ENCODE measurements at places on chromosomes 4 and X.

GRCh38 chrX:50680990-50681389 lies 133.0 kb downstream of the SHROOM4 start:
- DNase-seq: no peak

GRCh38 chr4:39700554-39700953 lies 2.6 kb downstream of the UBE2K start:
- DNase-seq: no peak

DNA sequence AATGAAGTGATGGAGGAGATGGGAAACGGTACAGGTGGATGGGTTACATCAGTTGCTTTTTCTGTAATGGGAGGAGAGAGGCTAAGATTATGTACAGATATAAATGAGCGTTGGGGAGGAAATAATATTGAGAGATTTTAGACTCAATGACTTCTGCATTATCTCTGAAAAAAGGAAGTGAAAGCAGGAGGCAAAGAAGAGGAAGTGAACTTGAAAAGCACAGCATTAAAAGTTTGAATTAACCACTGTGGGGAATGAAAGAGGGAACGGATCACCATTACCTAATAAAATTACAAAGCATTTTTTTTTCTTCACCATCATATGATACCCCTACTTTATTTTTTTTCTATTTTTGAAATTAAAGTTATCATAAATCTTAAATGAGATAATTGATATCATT lies 1025.5 kb downstream of the RPA4 start:
- no peak for DNase-seq

DNA sequence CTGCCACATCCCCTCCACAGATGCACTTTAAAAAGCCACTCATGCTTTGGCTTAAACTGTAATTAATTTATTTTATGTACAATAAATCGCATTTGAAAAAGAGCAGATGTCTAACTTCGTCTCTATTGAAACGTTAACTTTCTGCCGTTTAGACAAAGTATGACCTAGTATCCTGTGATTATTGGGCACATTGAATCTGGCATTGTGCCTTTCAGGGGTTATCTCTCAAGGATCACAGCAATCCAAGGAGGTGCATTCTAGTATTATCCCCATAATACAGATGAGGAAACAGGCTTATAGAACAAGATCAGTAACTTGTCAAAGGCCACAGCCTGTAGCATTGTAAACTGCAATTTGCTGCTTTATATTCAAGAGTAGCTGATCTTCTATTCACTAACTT lies 4.6 kb downstream of the RASL11B start:
- DNase-seq: no peak

DNA sequence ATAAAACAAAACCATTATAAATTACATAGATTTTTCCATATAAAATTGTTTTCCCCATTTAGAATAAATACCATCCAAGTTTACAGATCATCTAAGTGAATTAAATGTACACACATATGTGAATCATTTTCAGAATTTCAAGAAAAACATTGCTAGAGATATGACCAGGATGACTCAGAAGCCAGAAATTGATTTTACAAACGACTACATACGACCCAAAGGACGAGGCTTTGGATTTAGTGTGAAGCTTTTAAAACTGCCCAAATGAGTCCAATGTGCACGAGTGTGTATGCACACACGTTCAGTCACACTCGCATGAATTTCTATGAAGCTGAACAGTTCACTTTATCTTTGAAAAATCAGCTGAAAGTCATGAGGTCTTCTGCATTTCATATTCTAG lies 37.9 kb downstream of the MFAP3L start:
- no peak for DNase-seq

GRCh38 chrX:23902419-23902818 lies 5.3 kb downstream of the APOO start:
- no peak for DNase-seq

DNA sequence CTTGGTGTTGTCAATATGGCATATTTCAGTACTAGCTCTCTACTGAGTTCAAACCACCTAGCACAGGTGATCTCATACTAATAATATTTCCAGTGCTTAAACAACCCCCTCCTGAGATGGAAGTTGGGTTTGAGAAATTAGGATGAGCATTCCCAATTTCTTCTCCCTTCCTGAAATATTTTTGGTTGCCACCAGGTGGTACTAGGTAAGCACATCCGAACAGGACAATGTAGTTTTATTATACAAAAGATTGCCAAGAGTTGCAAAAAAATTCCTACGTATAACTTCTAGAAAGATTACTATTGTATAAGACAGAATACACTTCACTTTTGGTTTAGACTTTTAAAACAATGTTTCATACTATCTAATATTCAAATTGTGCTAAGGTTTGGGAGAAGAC lies 484.5 kb downstream of the PACRGL start:
- DNase-seq: no peak

GRCh38 chr4:5206016-5206790 lies 154.9 kb downstream of the STK32B start:
- DNase-seq: no peak

DNA sequence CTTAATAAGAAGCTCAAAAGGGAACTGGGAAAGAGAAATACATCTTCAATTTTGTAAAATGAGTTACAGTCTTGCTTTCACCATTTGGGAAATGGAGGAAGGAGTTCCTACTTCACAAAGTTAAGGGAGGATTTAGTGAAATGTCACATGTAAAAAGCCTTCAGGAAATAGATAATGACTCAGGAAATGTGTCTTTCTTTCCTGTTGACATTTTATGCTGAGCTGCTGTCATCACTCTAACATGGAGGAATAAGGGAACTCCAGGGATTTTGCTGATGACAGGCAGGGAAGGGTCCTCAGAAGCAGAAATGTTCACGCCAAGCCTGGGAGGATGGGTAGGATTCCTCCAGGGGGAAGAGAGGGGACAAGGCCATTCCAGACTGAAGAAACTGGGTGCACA lies 251.1 kb downstream of the USP46 start:
- no peak for DNase-seq

- no peak for DNase-seq
Measured at GRCh38 chr4:83757121-83757621, 221.3 kb downstream of the GPAT3 start.

DNA sequence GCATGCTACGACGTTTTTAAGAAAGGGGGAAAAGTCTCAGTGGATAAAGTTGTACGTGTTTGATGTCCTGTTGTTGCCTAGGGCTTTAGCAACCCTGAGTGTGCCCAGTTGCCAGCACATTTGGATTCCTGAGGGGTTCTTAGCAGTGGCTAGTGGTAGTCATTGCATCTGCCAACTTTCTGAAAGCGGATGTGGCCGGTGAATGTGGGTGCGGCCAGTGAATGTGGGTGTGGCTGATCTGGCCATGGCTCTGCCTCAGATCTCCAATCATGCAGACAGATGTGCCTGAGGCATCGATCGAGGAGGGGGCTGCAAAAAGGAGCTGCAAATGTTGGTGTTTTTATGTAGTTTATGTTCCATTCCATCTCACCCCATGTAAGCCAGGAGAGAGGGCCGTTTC lies 41.5 kb upstream of the FAT1 start:
- DNase-seq: no peak

Measured in activated naive CD8-positive, alpha-beta T cell treated with anti-CD3 and anti-CD28 coated beads for 36 hours (primary cell).